Esophagus squamous epithelium (tissue), 5 donors: ENCODE measurements at places on chromosomes 3 and 15.

- DNase-seq = no peak
Measured at GRCh38 chr15:22956978-22957260, 23.2 kb downstream of the CYFIP1 start.

- DNase-seq = no peak
Measured at GRCh38 chr3:138569090-138569489, 25.0 kb downstream of the CEP70 start.

DNA sequence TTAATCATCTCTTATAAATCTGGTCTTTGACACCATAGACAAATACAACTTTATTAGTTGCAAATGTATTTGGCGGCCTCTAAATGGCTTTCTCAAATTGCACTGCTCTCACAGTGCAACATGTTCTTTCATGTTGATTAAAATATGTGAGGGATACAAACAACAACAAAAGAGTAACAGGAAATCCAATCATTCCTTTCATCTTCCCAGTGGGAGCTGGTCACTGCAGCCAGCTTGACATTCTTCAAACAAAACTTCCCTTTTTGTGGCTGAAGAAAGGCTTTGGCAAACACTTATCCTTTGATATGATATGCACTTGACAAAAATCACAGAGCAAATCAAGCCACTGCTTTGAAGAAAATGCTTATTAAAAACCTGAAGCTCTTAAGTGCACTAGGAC, 973.6 kb downstream of the EPHA3 start:
- DNase-seq = no peak

DNA sequence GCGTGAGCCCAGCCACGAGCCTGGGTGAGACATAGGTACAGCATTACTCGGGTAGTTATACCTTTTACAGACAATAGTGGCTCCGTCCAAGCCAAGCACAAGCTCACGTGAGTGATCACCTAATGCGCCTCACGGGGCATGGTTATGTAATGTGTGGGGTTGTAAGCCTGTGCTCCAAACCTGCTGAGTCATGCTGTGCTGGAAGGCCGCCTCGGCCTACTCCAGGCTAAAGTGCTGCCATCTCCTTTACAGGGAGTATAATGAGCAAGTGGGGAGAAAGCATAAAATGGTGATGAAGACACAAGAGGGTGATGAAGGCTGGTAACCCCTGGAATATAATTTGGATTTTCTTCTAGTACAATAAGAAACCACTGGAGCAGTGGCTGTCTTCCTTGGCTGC, 175.8 kb upstream of the STT3B start:
- DNase-seq = no peak

DNA sequence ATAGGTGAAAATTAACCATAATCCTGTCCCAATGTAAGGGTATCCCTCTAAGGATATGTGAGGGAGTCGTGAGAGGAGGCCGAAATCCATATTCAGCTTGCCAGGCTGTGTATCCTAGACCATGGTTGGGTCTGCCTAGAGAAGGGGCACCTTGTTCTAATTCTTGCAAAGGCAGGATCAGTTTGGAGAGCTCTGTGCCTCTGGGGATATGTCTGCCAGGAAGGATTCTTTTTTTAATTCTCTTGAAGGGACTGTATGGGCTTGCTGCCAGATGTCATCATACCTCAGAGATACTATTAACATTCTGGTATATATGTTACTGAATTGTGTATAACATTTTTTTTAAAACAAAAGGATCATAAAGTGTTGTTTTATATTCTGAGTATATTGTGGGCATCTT, 2.4 kb downstream of the ATP1B3 start:
- DNase-seq = no peak

DNA sequence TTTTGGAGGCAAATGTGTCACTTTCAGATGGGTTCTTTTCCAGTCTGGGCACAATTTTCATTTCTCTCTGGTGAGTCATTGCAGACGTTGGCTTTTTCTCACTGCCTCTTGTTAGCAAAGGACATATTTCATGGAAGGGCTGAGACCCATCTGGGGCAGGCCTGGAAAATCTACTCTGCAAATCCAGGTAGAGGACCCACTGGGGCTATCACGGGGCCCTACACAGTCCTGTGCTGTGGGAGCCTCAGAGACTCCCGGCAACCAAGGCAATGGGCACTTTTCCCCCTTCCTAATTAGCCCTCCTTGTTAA, 58.0 kb downstream of the HRH1 start:
- no peak for DNase-seq

- no peak for DNase-seq
Measured at GRCh38 chr3:171849617-171850319, 6.6 kb downstream of the TMEM212 start.

GRCh38 chr15:96043591-96044171, 286.8 kb upstream of the NR2F2 start:
- DNase-seq = no peak

DNA sequence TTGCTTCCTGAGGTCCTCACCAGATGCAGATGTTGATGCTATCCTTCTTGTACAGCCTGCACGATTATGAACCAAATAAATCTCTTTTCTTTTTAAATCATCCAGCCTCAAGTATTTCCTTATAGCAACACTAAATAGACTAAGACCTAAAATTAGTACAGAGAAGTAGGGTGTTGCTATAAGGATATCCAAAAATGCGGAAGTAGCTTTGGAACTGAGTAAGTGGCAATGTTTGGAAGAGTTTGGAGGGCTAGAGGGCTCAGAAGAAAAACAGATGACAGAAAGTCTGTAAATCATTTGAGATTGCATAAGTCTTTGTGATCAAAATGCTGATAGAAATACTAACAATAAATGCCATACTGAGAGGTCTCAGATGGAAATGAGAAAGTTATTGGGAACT, 894.9 kb downstream of the DIPK2A start:
- DNase-seq = no peak

- no peak for DNase-seq
Measured at GRCh38 chr15:62269504-62269903, 104.4 kb upstream of the C2CD4B start.

GRCh38 chr15:101039461-101039860, 120.3 kb downstream of the LRRK1 start:
- no peak for DNase-seq

DNA sequence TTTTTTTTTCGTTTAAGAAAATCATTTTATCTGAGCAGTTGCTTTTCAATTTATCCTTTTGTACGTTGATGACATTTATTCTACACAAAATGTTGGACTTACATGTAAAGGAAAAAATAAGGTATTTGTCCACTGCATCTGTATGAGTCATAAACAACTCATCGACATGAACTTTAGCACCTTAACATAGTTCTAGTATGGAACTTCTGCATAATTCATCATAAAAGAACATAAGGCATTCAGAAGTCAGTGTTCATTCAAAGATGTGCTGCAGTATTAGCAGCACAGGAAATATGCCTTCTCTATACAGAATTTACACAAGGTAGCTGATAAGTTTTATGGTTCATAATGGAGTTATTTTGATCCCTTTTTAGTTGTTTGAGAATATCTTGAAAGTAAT, 801.6 kb downstream of the CADM2 start:
- no peak for DNase-seq

DNA sequence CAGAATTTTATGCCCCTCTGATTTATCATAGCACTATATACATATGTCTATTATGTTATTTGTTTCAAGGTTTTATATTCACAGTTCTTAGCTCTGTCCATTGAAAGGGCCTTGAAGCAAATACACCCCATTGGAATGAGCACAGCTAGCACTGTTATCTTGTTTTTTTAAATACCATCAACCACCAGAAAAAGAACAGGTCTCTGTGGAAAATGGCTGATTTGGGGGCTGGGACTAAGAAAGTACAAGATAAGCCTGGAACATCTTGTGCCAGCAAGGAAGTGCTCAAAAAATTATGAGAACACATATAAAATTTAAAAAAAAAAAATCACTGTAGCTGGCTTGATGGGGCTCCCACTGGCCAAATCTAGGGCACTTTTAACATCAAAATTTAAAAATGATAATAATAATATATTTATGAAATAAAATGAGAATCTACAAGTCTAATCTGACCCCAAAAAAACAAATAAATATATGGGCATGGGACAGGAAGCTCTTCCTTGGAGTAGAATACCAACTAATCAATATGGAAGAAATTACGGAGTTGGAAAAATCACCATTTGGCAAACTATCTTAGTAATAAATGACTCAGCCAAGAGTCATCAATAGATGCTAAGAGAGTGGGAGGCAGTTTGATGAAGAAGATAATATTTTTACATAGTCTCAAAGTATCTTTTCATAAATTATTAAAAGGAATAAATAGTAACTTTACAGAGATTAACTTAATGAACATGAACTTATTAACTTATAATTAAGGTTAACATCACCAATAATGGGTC, 20.5 kb downstream of the IFT80 start:
- DNase-seq = no peak

GRCh38 chr3:10387881-10388609, 67.1 kb upstream of the SEC13 start:
- DNase-seq = no peak

GRCh38 chr3:60708191-60708975, 542.9 kb downstream of the FHIT start:
- no peak for DNase-seq

DNA sequence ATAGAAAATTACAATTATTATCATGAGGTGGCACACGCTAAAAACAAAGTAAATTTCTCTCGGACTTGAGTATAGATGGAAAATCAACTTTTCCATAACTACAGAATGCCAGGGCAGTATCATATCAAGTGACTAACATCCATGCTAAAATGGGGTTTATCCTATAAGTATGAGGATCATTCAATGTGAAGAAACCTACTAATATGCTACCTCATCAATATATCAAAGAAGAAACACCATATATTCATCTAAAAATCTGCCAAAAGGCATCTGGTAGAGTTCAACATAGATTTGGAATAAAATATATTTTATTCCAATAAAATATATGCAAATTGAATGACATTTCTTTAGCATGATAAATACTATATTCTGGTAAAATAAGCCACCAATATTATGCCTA, 894.4 kb downstream of the MCTP2 start:
- DNase-seq = no peak

DNA sequence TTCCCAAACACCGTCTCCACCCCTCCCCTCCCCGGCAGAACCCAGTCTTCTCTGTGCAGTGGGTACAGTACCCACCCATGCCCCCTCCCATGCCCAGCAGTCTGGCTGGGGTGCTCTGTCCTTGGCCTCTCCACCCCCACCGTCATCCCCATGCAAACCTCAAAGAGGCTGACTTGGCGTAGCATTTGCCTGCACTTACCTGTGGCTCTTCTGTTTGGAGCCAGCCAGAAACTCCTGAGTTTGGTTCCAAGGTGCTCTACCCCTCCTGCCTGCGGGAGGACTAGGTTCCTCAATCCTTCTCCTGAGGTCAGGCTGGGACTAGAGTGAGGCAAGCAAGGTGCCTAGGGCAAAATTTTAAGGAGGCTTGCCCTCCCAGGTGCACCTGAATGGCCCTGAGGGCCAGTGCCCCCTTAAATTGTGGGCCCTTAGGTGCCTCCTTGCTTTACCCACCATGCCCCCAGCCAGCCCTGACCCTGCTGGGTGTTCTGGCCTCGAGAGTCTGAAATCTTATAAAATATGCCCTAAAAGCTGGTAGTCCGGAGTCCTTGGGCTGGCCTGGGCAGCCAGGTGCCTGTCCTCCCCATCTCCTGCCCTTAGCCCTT, 47.1 kb upstream of the C15orf39 start:
- no peak for DNase-seq

- DNase-seq = no peak
Measured at GRCh38 chr3:141814375-141814774, 51.2 kb downstream of the GRK7 start.

DNA sequence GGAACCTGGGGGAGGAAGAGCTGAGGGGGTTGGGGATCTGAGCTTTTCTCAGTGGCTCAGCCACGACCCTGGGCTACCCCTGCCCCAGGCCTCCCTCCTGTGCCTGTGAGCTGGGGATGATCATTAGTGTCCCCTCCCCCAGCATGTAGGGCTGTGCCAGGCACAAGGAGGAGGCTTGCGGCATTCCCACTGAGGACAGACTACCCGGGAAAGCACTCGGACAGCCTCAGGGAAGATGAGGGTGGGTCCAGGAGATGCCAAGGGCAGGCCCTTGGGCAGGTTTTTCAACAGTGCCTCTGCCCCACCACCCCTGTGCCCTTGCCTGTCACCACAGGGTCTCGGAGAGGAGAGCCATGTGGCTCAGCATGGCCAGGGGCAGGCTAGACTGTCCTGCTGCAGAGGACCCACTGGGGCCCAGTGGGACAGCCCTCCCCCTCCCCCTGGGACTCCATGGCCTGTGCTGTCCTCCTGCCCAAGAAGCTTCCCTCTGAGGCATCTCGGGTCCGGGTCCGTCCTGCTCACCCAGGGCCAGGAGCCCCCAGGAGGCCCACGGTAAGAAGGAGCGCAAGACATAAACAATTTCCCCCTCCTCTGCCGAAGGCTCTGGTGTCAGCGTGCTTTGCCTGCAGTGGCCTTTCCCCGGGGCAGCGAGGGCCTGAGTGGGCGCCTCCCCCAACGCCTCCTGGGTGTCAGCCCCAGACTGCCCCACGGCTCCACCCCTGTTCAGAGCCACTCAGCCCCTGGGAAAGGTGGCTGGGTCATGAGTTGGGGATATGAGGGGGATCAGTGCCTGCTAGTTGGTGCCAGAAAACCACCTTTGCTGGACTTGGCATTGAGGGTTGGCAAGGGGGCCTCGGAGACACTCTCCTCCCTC, 192.5 kb downstream of the GOLGA6L6 start:
- no peak for DNase-seq

- DNase-seq = no peak
Measured at GRCh38 chr3:187694801-187695200, 7.6 kb downstream of the RTP2 start.

- DNase-seq = no peak
Measured at GRCh38 chr15:86157606-86158293, 78.1 kb downstream of the AGBL1 start.

- no peak for DNase-seq
Measured at GRCh38 chr3:107989661-107990060, 101.2 kb downstream of the CD47 start.

DNA sequence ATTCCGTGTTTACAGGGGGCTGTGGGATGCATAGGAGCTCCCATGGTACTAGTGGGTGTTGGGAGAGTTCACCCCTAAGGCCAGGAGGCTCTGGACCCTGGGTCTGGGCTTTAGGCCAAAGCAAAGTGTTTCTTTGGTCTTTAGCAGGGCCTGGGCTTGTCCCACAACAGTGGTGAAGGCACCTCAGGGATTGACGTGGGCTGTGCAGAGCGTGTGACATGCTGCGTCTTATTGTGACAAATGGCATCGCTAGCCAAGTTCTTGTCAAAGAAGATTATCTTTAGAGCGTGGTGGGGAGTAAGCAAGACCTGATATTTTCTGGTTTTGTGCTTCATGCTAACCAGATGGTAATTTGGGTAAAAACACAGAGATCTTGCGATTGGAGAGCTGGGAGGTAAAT, 170.1 kb downstream of the APBA2 start:
- DNase-seq = no peak

GRCh38 chr3:63333815-63334214, 55.7 kb downstream of the SYNPR start:
- DNase-seq = no peak

DNA sequence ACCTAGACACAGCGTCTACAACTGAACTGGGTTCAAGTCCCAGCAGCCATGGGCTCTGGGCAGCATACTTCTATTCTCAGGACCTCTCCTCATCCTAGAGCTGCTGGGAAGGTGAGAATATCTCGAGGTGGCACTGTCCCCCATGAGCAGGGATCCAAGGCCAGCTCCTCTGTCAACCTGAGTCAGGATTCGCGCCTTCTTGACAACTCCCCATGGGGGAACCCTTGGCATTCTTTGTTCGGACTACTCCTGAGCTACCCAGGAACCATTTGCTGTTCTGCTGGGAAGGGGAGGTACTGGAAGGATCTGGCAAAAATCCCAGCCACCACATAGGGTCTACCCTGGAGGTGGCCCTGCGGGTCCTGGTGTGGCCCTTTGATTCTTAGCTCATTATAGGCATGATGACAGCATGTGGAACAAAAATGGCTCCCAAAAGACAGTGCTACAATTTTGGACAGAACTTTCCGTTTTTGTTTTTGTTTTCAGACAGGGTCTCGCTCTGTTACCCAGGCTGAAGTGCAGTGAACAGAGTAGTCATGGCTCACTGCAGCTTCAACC, 22.3 kb downstream of the PLXNB1 start:
- DNase-seq = no peak
